Lower leg skin (tissue), 4 donors: ENCODE measurements at places on chromosomes 7 and 10. TPM values are rescaled to one million over a fixed set of nuclear protein-coding genes. Genes with fewer than 3 reads are reported as not detected.

DNA sequence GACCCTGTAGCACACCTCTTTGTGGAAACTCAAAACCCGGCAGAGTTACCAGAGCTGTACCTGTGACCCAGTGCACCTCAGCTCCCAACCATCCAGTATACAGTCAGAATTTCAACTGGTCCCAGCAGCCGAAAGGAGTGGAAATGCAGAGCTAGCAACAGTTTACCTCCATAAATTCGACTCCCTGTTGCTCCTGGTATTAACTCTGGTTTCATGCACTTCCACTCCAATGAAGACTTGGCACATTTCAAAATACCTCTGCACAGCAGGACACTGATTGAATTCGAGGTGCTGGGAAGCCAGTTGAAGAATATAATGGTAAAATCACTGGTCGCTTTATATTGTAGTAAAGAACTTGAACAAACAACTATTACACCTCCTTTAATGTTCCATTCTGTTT, 17.9 kb upstream of the TIAL1 start:
- DNase-seq, result peak; percentile 21

DNA sequence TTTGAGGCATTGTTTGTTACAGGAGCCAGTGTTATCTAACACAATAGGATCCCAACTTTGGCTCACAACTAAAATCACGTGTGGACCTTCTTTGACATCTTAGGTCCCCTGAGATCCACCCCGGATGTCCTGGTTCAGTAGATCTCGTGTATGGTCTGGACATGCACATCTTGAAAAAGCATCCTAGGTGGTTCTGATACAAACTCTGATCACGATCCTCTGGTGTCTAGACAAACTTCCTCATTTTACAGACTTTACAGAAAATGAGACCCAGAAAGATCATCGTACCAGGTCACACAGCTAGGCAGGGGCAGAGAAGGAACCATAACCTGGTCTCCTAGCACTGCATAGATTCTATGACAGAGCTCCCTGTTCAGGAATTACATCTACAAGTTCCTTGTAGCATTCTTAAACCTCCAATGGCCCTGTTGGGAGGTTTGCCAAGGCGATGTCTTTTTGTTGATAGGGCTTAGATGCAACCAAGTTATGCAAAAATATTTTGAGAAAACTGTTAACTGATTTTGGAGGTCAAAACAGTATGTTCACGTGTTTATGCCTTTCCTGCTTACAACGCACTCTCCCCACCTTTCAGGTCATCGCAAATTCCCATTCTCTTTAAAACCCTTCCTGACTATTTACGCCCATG, 30.8 kb upstream of the CHST15 start:
- DNase-seq, result no peak

GRCh38 chr7:80017101-80017698, 117.4 kb upstream of the GNAI1 start:
- DNase-seq, result no peak

DNA sequence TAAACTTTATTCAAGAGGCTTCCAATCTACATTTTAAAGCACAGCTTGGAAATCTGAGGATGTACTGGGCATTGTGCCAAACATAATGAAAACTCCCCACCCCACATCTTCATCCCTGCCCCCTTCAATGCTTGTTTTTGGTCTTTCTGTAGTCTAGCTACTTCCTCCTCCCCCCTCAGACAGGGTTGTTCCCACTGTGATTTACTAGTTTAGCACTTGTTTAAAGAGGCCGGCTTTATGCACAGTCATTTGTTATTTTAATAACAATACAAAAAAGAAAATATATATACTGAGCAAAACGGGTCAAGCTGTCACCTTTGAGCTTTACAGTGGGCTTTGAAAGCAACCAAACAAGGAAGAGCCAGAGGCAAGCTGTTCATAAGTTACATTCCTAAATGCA, 132.6 kb downstream of the CHRM2 start:
- DNase-seq, result no peak

DNA sequence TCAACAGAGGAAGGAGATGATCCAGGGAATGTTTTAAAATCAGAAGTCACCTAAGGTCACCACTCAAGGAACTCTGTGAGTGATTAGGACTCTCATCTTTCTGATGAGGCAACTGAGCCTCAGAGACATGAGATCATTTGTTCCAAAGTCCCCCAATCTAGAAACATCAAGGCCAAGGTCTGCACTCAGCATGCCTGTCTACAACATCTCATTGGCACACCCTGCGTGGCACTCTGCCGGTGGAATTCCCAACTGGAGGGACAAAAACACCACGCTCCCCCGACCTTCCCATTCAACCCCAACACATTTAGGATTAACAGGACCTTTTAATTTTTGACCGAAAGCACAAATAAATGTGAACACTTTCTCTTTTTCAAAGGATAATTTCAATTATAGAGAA, 31.4 kb downstream of the CPXM2 start:
- no peak for DNase-seq

GRCh38 chr10:117544711-117545140, 2.2 kb downstream of the EMX2 start:
- DNase-seq, result peak; percentile 86

DNA sequence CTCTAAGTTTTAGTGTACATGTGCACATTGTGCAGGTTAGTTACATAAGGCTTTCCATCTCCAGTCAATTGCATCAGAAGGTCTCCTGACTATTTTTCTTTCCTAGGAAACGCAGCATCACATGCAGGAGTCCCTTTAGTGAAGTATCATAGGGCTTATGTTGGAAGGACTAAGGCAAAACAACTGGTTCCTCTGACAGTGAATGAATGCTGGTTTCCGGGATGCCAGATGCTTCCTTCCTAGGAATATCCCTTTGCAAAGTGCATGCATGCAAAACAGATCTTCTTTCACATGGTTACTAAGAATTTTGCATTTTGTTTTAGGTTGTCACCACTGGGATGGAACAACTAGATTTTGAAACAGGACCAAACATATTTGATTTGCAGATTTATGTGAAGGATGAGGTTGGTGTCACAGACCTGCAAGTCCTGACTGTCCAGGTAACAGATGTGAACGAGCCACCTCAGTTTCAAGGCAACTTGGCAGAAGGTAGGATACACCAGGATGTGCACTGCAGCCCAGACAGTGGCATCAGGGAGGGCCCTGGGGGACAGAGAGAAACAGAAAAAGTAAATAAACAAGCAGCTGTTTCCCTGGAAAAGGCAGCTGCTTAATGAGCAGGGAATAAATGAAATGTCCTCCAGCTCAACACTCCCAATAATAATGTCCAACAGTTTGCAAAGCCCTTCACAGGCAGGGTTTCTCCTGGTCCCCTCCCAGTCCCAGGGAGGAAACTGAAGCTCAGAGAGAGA, 17.8 kb downstream of the CDHR3 start:
- DNase-seq, result no peak

GRCh38 chr10:77921395-77921794, 5.2 kb downstream of the DLG5 start:
- DNase-seq, result no peak

DNA sequence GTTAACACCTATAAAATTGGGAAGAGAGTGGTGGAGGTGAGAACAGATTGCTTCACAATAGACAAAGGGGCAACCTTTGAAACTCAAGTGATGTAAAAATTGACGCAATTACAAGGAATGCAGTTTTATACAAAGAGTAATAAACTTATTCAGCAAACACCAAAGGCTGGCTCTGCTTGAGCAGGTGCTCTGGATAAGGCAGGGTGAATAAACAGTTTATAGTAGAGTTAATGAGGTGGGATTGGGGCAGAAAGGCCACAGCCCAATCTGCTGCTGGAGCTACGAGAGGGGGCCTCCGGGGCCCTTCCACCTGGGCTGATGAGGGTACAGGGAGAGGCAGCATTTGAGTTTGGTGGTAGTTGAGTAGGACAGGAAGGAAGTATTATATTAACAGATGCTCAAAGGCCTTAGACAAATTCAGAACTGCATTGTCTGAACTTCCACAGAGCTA, 6.0 kb downstream of the MUC12 start:
- no peak for DNase-seq

DNA sequence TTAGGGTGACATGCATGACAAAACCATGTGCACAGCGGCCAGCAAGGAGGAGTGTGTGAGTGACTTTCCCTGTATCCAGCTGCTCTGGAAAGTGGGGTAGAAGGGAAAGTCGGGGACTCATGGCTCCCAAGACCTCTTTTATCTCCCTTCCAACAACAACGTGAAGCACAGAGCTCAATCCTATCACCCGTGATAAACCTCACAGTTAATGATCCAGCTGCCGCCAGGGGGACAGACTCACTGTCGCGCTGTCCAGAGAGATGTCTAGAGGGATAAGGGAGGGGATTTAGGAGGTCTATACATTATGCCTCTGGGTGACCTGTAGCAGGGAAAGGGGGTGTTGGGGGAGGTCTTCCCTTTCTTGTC, 84.0 kb upstream of the SMNDC1 start:
- DNase-seq, result no peak

- no peak for DNase-seq
Measured at GRCh38 chr10:125840955-125841354, 17.6 kb downstream of the BCCIP start.

- no peak for DNase-seq
Measured at GRCh38 chr10:31875608-31876007, 53.0 kb downstream of the ARHGAP12 start.

DNA sequence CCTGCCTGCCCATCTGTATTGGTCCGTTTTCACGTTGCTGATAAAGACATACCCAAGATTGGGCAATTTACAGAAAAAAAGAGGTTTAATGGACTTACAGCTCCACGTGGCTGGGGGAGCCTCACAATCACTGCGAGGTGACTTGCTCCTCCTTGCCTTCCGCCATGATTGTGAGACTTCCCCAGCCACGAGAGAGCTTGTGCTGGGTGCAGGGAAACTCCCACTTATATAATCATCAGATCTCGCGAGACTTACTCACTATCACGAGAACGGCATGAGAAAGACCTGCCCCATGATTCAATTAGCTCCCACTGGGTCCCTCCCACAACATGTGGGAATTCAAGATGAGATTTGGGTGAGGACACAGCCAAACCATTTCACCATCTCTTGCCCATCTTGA, 111.8 kb downstream of the MYL10 start:
- DNase-seq, result no peak

DNA sequence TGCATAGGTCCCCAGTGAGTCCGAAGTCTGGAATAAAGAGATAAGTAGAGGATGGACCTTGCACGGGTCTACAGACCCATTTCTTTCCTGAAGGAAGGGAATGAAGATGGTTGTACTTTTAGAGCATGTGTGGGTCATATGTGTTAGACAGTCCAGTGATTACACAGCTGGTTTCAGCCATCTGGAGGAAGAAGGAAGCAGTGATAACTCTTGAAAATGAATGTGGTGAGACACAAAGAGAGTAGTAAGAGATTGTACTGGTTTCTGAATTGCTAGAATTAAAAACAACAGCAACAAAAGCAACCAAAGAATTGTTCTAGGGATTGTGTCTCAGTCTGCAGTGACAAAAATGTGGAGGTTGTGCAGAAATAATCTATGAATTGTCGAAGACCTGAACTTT, 258.9 kb downstream of the SUGCT start:
- DNase-seq, result no peak

Gene CPA2
- total RNA-seq, result not detected

Gene FKBP6
- not detected for total RNA-seq

Gene OLAH
- not detected for total RNA-seq

Gene UCN3
- not detected for total RNA-seq

Gene TRPV5
- not detected for total RNA-seq

Gene TAC1
- total RNA-seq, result not detected

Gene CALHM2
- total RNA-seq, result 13.8 TPM

Gene GBX1
- 2.4 TPM for total RNA-seq
